ENCODE measurements at places on chromosomes 13 and 19. TPM values are rescaled to one million over a fixed set of nuclear protein-coding genes. Genes with fewer than 3 reads are reported as not detected.

DNA sequence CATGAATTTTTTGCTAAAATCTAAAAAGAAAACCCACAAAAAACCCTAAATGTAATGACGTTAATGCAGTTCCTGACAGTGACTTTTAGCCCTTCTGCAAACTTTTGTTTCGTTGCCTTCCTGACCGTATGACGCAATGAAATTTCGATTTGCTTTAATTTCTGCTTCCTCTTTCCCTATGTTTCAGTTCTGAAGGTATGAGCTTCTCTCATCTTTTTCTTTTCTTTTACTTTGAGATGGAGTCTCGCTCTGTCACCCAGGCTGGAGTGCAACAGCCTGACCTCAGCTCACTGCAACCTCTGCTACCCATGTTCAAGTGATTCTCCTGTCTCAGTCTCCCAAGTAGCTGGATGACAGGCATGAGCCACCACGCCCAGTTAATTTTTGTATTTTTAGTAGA is 6.1 kb upstream of the LILRA5 start:
- DNase-seq, result no peak

DNA sequence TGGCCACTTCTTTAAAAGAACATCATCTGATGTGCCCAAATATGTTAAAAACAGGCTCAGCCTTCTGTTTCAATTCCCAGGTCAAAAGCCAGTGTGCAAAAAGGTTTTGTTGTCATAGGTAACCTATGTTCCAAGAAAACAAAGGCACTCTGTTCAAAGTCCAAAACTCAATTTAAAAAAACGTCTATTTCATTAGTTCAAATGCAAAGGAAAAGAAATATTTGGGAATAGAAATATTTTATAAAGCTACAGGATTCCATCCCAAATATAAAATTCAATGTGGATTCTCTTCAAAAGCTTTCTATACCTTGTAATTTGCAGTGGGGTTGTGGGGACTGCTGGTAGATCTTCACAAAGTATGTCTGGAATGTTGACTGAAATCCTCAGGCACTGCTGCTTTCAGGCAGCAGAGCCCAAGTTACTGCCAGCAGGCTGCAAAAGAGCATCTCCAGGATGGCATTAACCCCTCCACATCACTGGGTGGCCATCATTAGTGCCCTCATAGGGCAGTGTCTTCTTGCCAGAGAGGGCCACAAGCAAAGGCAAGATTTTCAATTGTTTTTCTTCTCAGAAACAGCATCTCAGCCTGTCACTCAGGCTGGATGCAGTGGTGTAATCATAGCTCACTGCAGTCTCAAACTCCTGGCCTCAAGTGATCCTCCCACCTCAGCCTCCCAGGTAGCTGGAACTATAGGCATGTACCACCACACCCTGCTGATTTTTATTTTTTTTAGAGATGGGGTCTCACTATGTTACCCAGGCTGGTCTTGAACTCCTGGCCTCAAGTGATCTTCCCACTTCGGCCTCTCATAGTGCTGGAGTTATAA is 22.8 kb upstream of the STK24 start:
- no peak for DNase-seq

GRCh38 chr13:103178986-103179943 is 113.0 kb upstream of the SLC10A2 start:
- no peak for DNase-seq

ZNF675 gene
- 36.9 TPM for total RNA-seq

TMEM221 gene
- not detected for total RNA-seq

ADGRE1 gene
- 8.5 TPM for total RNA-seq
